ENCODE measurements at places on chromosomes 7 and 10.

DNA sequence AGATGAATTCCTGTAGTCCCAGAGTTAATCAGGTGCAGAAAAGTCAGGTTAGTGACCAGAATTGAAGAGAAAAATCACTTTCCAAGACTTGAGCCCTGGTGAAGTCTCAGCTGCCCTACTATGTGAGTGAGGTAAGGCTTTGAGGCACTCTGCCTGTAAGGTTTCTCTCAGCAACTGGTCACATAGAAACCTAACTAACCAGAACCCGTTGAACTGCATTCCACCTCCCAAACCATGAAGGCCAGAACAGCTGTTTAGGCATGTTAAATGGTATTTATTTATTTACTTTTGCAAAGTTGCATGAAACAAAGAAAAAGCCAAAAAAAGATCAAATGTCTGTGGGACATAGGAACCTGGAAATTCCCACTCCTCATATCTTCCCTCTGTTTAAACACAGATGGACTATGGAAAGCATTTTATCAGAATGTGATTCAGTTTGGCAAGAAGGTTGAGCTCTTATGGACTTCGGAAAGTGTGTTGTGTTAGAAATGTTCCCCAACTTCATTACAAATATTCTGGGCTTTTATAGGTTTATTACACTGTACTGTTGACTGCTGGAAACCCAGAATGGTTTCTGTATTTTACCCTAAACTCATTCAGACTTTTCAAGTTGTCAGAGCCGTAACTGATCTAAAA lies 12.8 kb upstream of the GPR85 start:
- DNase-seq = no peak

DNA sequence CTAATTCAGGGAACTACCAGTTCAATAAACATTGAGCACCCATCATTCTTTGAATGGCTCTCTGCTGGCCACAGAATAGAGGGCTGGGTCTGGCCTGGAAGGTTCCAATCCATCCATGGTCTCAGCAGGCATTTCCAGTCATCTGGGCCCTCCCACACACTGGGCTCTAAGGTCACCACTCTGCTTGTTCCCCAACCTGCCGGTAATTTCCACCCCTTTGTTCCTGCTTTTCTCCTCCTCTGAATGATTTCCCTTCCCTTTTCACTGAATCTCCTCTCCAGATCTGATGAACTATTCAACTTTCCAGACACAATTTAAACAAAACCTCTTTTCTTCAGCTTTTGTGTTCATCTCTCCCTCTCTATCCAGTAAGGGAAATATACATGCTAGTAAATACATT lies 2.6 kb downstream of the BZW2 start:
- DNase-seq = no peak

DNA sequence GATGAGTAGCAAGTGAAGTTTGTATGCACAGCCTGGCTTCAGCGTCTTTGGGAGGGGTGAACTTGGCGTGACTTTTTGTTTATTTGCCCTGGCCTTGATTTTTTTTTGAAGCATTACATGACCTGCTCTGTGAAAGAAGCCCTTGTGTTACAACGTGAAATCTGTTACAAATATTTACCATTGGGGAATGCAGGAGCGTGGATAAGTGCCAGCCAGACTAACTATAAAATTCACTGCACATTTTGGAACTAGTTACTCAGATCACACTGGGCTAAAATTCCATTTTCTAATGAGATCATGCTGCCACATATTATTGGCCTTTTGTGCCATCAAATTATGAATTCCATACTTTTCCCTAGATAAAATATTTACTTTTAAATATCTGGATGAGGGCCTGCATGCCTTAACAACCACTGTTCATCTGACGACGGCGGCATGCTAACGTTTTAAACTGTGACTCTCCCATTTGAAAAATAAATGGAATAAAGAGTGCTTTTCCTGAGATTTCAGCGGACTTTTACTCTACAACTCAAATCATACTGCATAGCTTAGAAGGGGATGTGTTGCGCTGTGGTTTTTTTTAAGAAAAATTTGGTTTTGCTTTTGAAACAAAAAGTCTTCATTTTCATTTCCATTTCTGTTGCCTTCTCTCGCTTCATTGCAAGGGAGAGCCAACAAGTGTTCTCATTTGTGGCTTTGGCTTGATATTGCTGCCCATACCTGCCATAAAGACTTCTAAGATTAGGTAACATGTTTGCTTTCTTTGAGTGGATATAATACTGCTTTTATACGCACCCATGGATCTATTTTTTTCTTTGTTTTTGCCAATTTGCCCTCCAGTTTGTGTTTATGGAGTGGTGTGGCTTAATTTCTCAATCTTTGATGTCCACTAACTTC lies 352.2 kb downstream of the TFEC start:
- no peak for DNase-seq

GRCh38 chr10:112148331-112148730 lies 35.2 kb downstream of the GPAM start:
- DNase-seq = no peak

DNA sequence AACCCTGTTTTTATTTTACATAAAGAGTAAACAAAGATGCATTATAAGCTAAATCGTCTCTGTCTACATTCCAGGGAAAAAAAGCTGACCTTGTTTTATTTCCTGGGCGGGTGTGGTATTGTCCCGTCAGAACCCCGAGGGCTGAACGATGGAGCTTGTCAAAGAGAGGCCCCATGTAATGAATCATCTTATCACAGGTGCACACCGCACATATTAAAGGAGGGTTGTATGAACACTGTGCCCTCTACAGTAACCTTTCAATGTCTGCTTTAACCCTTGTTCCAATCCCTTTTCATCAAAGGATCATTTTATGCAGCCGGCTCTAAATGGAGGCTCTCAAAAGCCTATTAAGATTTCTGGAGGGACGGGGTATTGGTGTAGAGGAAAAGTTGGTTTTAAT lies 158.5 kb upstream of the YAE1 start:
- no peak for DNase-seq

All from putamen (tissue), 1 donor.